ENCODE measurements at places on chromosomes 3 and 15.

DNA sequence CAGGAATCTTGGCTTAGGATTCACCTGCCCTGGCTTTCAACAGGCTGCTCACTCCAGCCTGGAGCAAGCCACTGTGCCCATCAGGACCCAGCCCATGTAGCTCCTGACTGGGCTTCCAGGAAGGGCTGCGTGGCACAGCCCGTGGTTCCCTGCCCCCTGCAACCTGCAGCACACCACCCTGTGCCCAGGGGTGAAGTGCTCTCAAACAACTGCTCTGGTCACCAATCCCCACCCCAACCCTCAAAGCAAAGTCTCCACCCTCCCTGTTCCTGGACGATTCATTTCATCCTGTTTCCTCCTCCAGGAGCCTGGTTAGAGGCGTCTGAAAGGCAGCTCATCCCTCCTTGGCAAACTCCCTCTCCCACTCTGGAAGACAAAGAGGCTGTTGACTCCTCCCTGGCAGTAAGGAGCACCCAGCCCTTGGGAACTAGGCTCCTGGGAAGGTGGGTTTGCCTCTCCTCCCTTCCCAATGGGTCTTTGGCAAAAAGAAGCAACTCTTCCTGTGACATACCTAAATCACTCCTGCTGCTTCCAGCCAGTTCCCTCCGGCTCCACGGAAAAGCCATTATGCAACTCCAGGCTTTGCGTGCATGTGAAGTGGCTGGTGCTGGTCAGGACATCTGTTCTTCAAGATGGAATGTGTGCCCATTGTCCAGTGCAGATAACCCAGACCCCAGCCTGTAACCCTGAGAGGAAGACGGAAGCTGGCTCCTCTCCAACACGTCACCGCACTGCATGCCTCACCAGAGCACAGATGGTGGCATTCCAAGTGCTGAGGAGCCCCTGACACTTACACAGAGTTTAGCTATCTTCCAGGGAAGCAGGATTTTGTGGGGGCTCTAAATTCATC lies 29.1 kb upstream of the VIPR1 start:
- H3K27me3 ChIP-seq, result no peaks in the 10 kb centered on the region
- H3K27ac ChIP-seq, result no peak overlapping the region
- no peak for DNase-seq

DNA sequence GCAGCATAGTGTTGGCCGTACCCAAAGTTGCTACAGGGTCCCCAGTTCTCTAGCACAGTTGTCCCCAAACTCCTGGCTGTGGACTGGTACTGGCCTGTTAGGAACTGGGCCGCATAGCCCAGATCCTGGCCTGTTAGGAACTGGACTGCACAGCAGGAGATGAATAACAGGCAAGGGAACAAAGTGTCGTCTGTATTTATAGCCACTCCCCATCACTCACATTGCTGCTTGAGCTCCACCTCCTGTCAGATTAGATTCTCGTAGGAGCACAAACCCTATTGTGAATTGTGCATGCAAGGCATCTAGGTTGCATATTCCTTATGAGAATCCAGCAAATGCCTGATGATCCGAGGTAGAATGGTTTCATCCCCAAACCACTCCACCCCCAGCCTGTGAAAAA lies 604.0 kb upstream of the LMCD1 start:
- no peak overlapping the region for H3K27ac ChIP-seq
- DNase-seq, result no peak
- peaks cover 2% of the 10 kb centered on the region for H3K27me3 ChIP-seq
- H3K36me3 ChIP-seq, result no peaks in the 10 kb centered on the region
- H3K4me3 ChIP-seq, result no peak overlapping the region
- no peaks in the 10 kb centered on the region for H3K4me1 ChIP-seq

DNA sequence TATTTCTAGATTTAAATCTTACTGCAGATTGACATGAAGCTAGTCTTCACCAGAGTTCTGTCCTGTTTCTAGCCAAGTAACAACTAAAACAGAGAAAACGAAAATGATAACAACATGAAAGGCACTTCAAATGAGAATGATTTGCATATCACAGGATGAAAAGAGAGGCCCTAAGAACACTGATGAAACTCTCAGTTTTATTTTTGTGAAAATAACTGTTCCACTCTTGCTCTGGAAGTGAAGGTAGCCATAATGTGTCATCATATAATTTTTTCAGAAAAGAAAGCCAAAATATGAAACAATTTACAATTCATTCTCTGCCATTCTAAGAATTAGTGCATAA lies 274.4 kb downstream of the ADAMTSL3 start:
- no peak overlapping the region for H3K4me3 ChIP-seq
- H3K27me3 ChIP-seq, result no peaks in the 10 kb centered on the region
- no peak overlapping the region for H3K27ac ChIP-seq
- no peaks in the 10 kb centered on the region for H3K4me1 ChIP-seq

DNA sequence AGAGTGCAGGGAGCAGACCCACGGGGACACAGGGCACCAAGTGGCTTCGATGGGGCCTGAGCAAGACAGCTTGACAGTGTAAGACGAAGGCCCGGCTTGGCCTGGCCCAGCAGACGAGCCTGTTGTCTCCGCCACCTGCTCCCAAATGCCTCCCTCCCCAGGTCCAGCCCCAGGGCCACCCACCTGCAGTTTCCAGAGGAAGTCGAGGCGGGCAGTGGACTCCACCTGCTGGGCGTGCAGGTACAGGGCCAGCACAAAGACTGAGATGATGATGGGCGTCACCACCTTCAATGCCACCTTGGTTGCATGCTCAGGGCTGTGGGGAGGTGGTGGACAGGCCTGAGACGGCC lies 94.1 kb downstream of the SEC22A start:
- DNase-seq, result no peak
- no peaks in the 10 kb centered on the region for H3K36me3 ChIP-seq
- no peaks in the 10 kb centered on the region for H3K27me3 ChIP-seq
- no peak overlapping the region for H3K27ac ChIP-seq
- no peaks in the 10 kb centered on the region for H3K4me1 ChIP-seq
- H3K4me3 ChIP-seq, result no peak overlapping the region

- no peaks in the 10 kb centered on the region for H3K4me1 ChIP-seq
- H3K4me3 ChIP-seq, result no peak overlapping the region
- no peak for DNase-seq
- no peaks in the 10 kb centered on the region for H3K27me3 ChIP-seq
- H3K27ac ChIP-seq, result no peak overlapping the region
Measured at GRCh38 chr3:124118397-124118796, 126.5 kb upstream of the ROPN1 start.

DNA sequence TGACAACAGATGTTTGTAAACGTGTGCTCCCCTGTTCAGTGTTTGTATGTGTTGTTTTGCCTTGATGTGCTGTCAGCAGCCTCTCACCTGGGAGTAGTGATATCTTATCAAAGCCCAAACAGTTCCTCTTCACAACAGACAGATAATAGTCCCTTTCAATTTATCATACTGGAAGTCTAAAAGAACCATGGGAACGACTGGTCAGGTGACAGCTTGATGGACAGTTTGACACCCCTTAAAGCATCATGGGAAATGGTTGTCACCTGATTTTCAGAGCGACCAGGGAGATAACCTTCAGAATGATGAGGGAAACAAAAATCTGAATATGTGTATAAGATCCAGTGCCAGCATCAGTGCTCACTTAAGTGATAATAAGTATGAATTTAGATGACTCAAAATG lies 146.3 kb upstream of the SOX2 start:
- H3K4me3 ChIP-seq, result no peak overlapping the region
- H3K27me3 ChIP-seq, result no peaks in the 10 kb centered on the region
- no peak for DNase-seq

DNA sequence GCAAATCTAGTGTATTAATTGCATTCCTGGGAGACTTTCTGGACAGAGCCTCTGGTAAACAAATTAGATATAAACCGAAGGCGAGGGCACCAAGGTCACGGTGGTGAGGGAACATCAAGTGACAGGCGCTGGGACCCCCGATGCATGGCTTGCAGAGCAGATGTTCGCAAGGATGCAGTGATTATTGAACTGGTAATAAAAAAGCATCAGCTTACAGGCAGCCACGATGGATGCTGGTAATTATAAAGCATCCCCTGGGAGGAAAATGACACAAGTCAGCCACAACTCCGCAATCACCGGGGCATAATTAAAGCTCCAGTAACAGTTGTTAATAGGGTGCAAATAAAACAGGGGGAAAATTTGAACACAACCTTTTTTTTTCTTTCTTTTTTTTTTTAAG lies 231.1 kb upstream of the DPH6 start:
- no peaks in the 10 kb centered on the region for H3K27me3 ChIP-seq
- DNase-seq, result no peak
- H3K4me3 ChIP-seq, result no peak overlapping the region
- H3K27ac ChIP-seq, result no peak overlapping the region
- no peaks in the 10 kb centered on the region for H3K4me1 ChIP-seq

DNA sequence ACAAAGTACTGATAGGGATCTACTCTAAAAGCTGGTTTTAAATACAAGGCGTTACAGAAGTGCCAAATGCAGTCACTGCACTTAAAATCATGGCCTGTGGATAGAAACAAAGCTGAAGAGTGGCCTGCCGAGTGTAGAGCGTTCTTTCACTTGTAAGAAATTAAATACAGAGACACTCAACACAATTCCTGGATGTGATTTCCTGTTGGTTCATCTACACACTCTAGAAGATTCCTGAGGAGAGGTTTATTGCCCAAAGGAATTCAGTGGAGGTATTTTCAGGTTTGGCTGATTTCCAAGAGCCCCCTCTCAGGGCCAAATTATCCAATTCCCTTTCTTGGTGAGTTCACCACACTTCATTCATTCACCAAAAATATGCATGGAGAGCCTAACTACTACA lies 200.3 kb upstream of the IL12A start:
- no peaks in the 10 kb centered on the region for H3K36me3 ChIP-seq
- H3K4me3 ChIP-seq, result no peak overlapping the region
- no peaks in the 10 kb centered on the region for H3K27me3 ChIP-seq
- no peaks in the 10 kb centered on the region for H3K4me1 ChIP-seq
- H3K27ac ChIP-seq, result no peak overlapping the region

- no peak overlapping the region for H3K4me3 ChIP-seq
- H3K4me1 ChIP-seq, result no peaks in the 10 kb centered on the region
- no peaks in the 10 kb centered on the region for H3K36me3 ChIP-seq
Measured at GRCh38 chr3:11115548-11115947, 38.7 kb upstream of the HRH1 start.

GRCh38 chr3:58528629-58529028 lies 8.4 kb downstream of the ACOX2 start:
- no peak overlapping the region for H3K27ac ChIP-seq
- no peak overlapping the region for H3K4me3 ChIP-seq
- DNase-seq, result no peak
- peaks cover 4% of the 10 kb centered on the region for H3K27me3 ChIP-seq
- peaks cover 7% of the 10 kb centered on the region for H3K4me1 ChIP-seq

- H3K27ac ChIP-seq, result no peak overlapping the region
- H3K4me3 ChIP-seq, result no peak overlapping the region
- DNase-seq, result no peak
- peaks cover 6% of the 10 kb centered on the region for H3K36me3 ChIP-seq
- H3K4me1 ChIP-seq, result no peaks in the 10 kb centered on the region
Measured at GRCh38 chr15:35450492-35450891, 95.5 kb downstream of the DPH6 start.

DNA sequence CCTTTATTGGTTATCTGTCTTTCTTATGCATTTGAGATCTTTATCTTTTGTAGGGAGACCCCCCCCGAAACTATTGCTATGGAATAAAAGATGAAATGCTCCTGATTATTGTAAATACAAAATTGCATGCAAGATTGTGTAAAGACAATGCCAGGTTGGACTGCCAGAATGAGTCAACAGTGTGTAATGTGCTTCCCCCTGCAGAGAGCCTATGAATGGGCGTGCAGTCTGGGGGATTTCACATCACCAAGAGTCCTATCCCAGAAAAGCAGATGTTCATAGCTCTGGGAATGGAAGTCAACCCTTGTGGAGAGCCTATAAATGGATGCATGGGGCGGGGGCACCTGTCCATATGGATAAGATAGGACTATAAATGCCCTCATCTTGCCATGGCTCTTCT lies 584.3 kb downstream of the NSUN3 start:
- no peak overlapping the region for H3K4me3 ChIP-seq
- no peaks in the 10 kb centered on the region for H3K36me3 ChIP-seq
- no peak overlapping the region for H3K27ac ChIP-seq
- no peaks in the 10 kb centered on the region for H3K4me1 ChIP-seq
